Endothelial cell of coronary artery (primary cell): ENCODE measurements at places on chromosomes 13 and 19. TPM values are rescaled to one million over a fixed set of nuclear protein-coding genes. Genes with fewer than 3 reads are reported as not detected.

The CD209 gene
- not detected in 2 replicates for total RNA-seq

The CYP4F12 gene
- total RNA-seq: not detected in 2 replicates

The C19orf81 gene
- total RNA-seq: 0.56 and 1.2 TPM in 2 replicates

The HSH2D gene
- total RNA-seq: not detected in 2 replicates

The ZNF285 gene
- total RNA-seq: 2.8 and 4.7 TPM in 2 replicates

The AZU1 gene
- total RNA-seq: not detected in 2 replicates

The EVI5L gene
- total RNA-seq: 9.6 and 16.7 TPM in 2 replicates

The CLDN10 gene
- total RNA-seq: 0.09 TPM in 1 of 2 replicates, not detected in the other

The GRK1 gene
- not detected in 2 replicates for total RNA-seq

The STARD13 gene
- 21.3 and 37.4 TPM in 2 replicates for total RNA-seq

The LAIR1 gene
- total RNA-seq: not detected in 2 replicates

The RHPN2 gene
- 2.2 and 2.7 TPM in 2 replicates for total RNA-seq

The FGF22 gene
- 0.09 TPM in 1 of 2 replicates, not detected in the other for total RNA-seq

The LRP3 gene
- 12.1 and 15.3 TPM in 2 replicates for total RNA-seq

The APOC4 gene
- total RNA-seq: not detected in 2 replicates

The LMO7 gene
- total RNA-seq: 14.2 and 71.0 TPM in 2 replicates

The MCEMP1 gene
- not detected in 2 replicates for total RNA-seq

The MAP3K10 gene
- total RNA-seq: 4.4 and 8.1 TPM in 2 replicates

The SCAF1 gene
- total RNA-seq: 10.0 and 14.0 TPM in 2 replicates

The KLK1 gene
- not detected in 2 replicates for total RNA-seq

The CDX2 gene
- total RNA-seq: not detected in 2 replicates

The ZNF709 gene
- 2.6 and 3.6 TPM in 2 replicates for total RNA-seq

The SYDE1 gene
- 6.6 and 13.2 TPM in 2 replicates for total RNA-seq

The TUBB4A gene
- not detected in 2 replicates for total RNA-seq

The MUC16 gene
- under 0.01 TPM in 1 of 2 replicates, not detected in the other for total RNA-seq

The FAM124A gene
- total RNA-seq: 1.9 and 4.2 TPM in 2 replicates

The CCNA1 gene
- total RNA-seq: 39.2 and 75.7 TPM in 2 replicates

The PLPP2 gene
- 6.1 and 20.0 TPM in 2 replicates for total RNA-seq

The ZNF578 gene
- 0.72 and 1.8 TPM in 2 replicates for total RNA-seq

The TDRD12 gene
- total RNA-seq: 0.09 TPM in 2 replicates

The LSM4 gene
- total RNA-seq: 135 and 140 TPM in 2 replicates

The MIA gene
- total RNA-seq: not detected in 2 replicates

The PGLYRP1 gene
- not detected in 2 replicates for total RNA-seq

The CEACAM8 gene
- total RNA-seq: not detected in 2 replicates

The ZNF541 gene
- under 0.01 and 0.27 TPM in 2 replicates for total RNA-seq

The NLRP4 gene
- not detected in 2 replicates for total RNA-seq

The CERS1 gene
- 3.2 and 4.5 TPM in 2 replicates for total RNA-seq

The KLK14 gene
- 0.19 TPM in 1 of 2 replicates, not detected in the other for total RNA-seq

The IGFL2 gene
- total RNA-seq: 0.09 TPM in 1 of 2 replicates, not detected in the other

The TNFRSF19 gene
- total RNA-seq: 0.18 and 0.56 TPM in 2 replicates

The ZNF135 gene
- 0.18 and 1.6 TPM in 2 replicates for total RNA-seq
